ENCODE measurements at places on chromosomes 11 and 22.

DNA sequence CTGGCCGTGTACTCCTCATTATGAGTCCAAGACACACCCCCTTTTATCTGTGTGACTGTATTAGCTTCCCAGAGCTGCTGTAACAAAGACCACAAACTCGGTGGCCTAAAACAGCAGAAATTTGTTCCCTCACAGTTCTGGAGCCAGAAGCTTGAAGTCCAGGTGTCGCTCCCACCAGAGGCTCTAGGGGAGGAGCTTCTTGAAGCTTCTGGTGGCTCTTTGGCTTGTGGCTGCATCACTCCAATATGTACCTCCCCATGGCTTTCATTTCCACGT lies 3.0 kb downstream of the PRR5 start:
- no peak for DNase-seq

- no peak for DNase-seq
Observed at GRCh38 chr11:7165911-7166310, 77.1 kb downstream of the RBMXL2 start.

- no peak for DNase-seq
Observed at GRCh38 chr11:110453684-110454354, 24.1 kb downstream of the FDX1 start.

DNA sequence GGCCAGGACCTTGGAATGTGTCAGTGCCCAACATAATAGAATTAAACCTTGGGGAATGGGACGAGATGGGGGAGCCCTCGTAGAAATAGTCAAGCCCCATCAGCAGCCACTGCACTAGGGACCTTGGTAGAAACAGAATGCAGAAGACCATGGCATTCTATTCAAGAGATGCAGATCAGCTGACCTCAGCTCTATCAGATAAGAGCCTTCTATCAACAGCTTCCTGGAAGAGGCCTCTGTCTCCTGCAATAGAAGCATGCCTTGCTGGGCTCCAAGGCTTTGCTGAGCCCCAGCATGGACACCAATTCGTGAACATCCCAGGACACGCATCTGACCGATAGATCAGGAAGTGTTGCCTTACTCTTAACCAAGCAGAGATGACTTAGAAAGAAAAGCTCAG lies 27.5 kb upstream of the FLI1 start:
- DNase-seq = no peak

DNA sequence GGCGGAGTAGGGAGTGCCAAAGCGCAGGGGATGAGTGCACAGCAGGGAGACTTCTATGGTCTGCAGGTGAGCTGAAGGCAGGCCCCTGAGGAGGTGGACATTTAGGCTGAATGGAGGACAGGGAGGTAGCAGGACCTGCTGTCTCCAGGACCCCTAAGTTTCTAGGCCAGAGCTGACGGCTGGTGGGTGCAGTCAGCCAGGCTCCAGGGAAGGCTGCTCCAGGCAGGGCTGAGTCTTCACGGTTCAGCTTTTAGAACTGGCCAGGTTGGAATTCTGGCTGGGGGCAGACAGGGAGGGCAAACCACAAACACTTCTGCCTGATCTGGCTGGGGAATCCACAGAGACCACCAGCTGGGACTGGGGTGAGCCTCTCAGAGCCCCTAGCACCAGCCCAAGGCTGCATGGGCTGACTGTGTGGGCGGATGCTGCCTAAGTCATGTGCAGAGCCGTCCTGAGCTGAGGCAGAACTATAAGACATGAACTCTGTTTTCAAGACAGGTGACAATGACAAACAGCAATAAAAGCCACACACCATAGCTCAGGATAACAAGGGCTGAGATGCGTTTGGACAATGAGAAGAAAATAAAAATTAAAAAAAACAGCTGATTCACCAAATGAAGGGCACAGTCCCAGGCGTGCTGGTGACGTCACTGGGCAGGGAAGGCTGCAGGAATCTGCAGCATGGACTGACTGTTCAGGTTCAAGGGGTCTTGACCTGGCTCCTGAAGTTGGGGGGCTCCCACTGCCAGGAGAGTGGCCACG lies 10.4 kb upstream of the MALAT1 start:
- no peak for DNase-seq

GRCh38 chr11:103585401-103585800 lies 451.0 kb upstream of the DDI1 start:
- DNase-seq = no peak

GRCh38 chr11:94794287-94795168 lies 26.4 kb downstream of the AMOTL1 start:
- no peak for DNase-seq

DNA sequence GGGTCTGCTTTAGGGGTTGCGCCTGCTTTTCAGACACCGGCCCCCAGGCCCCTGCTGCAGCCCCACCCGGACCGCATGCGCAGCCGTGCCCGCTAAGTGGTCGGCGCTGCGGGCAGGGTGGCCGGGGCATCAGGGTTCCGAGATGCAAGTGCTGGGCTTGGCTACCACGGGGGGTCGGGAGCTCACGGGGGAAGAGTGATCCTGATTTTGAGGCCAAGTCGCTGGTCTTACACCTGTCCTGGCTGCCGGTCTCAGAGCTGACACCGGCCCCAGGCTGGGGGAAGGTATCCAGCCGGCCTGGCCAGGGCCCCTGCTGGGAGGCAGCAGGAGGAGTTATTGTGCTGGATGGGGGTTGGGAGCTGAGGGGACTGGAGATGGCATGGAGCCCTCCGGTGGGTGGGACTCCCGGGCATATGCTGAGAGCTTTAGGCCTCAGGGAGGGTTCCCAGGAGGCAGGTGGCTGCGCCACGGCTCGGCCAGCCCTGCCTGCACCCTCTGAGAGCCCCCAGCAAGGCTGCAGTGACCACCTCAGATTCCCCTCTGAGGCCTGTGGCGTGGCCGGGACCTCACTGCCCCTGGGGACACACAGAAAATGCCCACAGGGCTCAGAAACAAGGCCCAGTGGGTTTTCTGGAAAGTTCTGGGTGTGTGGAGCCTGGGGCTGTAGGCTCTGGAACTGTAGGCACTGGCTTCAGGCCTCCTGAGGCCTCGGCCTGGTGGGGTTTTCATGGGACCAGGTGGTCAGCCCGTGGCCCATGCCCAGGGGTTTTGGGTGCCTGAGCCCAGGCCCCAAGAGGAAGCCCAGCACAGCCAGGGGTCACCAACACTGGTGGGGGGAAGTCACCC lies 4.4 kb upstream of the MUC5AC start:
- no peak for DNase-seq

GRCh38 chr11:108754901-108755625 lies 90.2 kb downstream of the DDX10 start:
- DNase-seq = no peak

DNA sequence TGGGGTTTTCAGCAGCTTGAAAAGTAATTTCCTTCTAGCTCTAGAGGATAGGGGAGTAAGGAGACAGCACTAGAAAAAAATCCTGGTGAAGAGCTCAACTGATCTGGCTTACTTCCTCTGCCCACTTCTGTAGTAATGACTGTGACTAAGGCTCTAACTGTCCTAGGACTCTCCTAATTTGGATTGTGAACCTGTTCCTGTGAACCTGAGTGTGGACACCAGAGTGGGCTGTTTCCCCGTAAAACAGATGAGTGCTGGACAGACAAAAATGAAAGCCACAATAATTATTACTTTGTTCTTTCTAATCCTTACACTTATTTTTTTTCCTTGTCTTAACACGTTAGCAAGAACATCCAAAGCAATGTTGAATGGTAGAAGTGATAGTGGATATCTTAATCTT lies 154.1 kb downstream of the AASDHPPT start:
- DNase-seq = no peak

GRCh38 chr11:47511917-47512316 lies 41.0 kb downstream of the CELF1 start:
- DNase-seq = no peak
